Stromal cell of bone marrow (primary cell): ENCODE measurements at places on chromosomes 4 and X.

DNA sequence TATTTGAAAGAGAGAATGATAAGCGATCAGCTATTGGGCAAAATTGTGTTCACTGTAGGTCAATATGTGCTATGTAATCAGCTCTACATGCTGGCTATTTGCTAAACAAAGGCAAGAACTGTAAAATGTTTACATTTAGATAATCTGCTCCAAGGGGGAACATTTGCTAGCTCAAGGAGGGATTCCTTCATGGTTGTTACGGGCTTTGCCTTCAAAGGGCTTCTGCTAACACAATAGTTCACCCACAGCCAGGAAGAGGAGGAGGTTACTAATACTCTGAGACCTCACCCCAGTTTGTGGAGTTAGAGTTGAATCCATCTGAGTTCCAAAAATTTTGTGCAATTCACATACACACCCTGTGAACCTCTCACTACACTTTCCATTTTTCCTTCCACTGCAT lies 107.6 kb upstream of the BMP3 start:
- DNase-seq: no peak

DNA sequence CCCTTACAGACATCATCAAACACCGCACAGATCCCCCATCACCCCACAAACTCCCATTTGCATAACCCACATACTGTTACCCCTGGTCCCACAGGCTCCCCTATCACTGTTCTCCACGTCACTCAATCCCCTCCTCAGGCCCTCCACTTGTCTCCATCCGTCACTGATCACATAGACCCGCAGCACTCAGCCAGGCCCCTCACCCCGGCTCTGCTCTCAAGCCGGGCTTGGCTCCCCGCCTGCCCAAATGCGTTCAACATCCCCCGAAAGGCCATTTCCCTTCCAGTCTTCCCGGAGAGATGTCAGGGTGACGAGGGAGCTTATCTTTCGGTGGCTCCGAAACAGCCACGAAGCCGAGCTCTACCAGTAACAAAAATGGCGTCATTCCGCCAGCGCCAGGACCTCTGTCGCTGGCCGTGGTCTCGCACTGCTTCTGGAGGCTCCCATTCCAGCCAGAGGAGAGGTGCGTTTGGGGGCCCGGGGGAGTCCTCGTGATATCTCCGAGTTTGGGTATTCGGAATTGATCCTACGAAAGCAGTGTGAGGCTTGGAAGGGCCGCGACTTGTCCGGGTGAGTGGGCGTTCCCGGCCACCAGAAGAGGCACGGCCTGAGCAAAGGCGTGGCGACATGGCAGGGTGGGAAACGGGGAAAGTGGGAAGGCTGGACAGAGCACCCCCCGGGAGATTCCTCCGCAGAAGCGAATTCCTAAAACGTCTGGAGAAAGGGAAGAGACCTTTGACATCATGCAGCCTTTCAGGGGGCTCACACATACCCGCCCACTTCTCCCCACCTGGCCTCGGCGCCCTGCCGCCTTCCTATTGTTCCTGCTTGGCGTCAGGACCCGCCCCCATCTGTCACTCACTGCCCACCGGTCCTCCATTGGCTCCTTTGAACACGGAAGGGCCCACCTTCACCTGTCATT lies at the start of gene ZNF630:
Gene ZNF630, minus strand, starts transcription at position 577 of the 922 bp plus-strand sequence. CDS start 4,754 bp downstream, outside the sequence.
- DNase-seq: no peak

- no peak for DNase-seq
These were observed 1.4 kb upstream of the FNIP2 start for GRCh38 chr4:158767451-158767850.

GRCh38 chr4:8008391-8008790 lies 68.7 kb upstream of the AFAP1 start:
- no peak for DNase-seq

- peak; percentile 38 for DNase-seq
These were observed 56.8 kb downstream of the RXFP1 start for GRCh38 chr4:158578476-158578875.

- no peak for DNase-seq
These were observed 34.1 kb upstream of the GUCY1B1 start for GRCh38 chr4:155724731-155725130.

- DNase-seq: no peak
These were observed 300.2 kb downstream of the FBXW7 start for GRCh38 chr4:152235718-152236117.

DNA sequence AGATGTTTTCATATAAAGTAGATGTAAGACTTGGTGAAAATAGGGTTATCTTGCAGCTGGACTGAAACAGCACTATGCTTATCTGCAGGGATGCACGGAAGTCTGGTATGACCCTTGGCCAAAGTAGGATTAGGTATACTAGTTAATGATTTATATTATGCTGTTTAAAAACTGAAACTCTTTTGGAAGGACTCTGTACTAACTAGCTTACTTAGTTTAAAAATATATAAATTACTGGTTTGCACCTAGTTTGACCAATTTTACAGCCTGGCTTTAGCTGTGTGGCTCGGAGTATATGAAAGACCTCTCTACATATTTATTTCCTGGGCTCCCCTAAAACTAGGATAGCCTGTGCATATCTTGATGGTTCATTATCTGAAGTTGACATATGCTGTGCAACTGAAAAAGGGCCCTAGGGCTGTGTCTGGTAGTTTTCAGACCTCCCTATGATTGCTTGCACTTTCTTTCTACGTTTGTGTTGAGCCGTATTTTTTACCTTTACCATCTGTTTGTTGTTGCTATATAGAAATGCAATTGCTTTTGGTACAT lies 89.2 kb downstream of the TMEM144 start:
- no peak for DNase-seq
